8988T (cell line): ENCODE measurements at places on chromosomes 16 and 17.

- no peak for DNase-seq
These were observed 42.8 kb downstream of the ADCY7 start for GRCh38 chr16:50309156-50309526.

DNA sequence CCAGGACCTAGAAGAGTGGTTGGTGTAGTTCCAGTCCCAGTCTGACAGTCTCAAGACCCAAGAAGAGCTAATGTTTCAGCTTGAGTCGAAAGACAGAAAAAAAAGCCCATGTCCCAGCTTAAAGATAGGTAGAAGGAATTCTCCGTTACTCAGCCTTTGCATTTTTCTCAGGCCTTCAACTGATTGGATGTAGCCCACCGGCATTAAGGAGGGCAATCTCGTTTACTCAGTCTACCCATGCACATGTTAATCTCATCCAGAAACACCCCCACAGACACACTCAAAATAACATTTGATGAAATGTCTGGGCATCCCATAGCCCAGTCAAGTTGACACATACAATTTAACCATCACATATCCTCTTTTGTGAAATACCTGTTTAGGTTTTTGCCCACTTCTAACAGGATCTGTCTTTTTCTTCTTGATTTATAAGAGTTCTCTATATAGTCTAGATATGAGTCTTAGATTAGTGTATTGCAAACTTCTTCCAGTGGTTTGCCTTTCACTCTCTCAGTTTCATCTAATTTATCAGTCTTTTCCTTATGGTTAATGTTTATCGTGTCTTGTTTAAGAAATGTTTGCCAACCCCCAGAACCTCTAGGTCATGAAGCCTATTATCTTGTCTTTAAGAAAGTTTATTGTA is 7.6 kb upstream of the NUP93 start:
- no peak for DNase-seq

DNA sequence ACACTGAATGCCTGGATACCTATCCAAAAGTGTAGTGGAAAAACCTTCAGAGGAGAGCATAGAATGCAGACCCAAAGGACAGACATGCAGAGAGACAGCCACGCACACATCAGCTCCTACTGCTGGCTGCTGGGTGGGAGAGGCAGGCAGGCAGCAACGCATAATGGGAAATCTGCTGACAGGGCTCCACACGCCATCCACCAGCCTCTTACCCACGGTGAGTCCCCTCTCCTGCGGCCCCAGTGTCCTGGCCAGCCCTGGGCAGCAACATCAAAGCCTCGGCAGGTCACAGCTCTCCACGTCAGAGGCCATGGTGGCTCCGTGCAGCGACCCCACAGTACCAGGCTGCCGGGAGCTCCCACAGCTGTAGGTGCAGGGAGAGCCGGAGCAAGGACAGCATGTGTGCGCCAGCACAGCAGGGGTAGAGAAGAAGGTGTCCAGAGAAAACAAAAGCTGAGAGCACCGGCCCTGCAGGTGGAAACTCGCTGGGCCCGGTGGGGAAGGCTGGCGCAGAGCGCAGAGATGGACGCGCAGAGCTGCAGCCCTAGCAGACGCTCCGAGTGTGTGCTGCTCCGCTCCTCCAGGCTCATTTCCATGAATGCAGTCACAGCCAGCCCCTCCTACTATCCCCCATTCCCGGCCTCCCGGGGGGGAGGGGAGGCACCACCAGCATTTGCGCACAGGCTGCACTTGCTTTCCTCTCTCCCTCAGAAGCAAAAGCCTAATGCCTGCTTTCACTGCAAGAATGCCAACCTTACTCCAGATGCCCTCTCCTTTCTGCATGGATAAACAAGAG is 58.9 kb downstream of the CYTH1 start:
- no peak for DNase-seq

GRCh38 chr16:89741342-89742014 is 20.1 kb downstream of the ZNF276 start:
- DNase-seq: no peak

DNA sequence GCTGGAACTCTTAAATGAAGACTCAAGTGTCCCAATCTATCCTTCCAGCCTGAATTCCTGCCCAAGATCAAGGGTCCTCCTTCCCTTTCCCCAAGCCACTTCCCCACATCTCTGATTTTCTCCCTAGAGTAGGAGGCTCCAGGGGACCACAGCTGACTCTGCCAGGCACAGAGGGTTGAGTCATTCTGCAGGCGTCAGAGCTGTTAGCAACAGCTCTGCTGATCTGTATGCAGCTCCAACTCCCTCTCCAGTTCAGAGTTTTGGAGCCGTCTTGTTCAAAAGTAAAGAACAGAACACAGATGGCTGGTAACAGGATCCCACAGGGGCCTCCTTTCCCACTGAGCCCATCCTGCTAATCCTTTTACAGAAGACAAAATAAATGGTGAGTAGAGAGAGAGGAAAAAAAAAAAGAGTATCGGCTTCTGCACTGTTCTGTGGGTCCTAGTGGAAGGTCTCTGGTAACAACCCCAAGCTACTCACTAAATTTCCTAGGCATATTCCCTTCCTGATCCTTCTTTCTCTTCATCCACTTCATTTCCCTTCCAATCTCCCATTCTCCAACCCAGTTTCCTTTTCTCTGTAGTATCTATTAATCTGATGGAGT is 13.4 kb upstream of the TAOK1 start:
- no peak for DNase-seq

- no peak for DNase-seq
These were observed 27.5 kb downstream of the ASPA start for GRCh38 chr17:3503285-3503684.

GRCh38 chr16:50021544-50021943 is 3.5 kb upstream of the CNEP1R1 start:
- DNase-seq: peak; percentile 45
